T-cell (primary cell): ENCODE measurements at places on chromosomes 1 and 21. TPM values are rescaled to one million over a fixed set of nuclear protein-coding genes. Genes with fewer than 3 reads are reported as not detected.
A peak's percentile ranks its signal among the peaks of the same experiment; 100 is the strongest.

CDA gene
- not detected for total RNA-seq

FMOD gene
- total RNA-seq: 0.18 TPM

KRTAP19-1 gene
- not detected for total RNA-seq

TRIM46 gene
- total RNA-seq: 9.0 TPM

GART gene
- total RNA-seq: 37.6 TPM

FLG2 gene
- not detected for total RNA-seq

PLEKHN1 gene
- total RNA-seq: 9.9 TPM

LIN28A gene
- not detected for total RNA-seq

CELSR2 gene
- total RNA-seq: 5.3 TPM

ILDR2 gene
- total RNA-seq: 0.32 TPM

DNA sequence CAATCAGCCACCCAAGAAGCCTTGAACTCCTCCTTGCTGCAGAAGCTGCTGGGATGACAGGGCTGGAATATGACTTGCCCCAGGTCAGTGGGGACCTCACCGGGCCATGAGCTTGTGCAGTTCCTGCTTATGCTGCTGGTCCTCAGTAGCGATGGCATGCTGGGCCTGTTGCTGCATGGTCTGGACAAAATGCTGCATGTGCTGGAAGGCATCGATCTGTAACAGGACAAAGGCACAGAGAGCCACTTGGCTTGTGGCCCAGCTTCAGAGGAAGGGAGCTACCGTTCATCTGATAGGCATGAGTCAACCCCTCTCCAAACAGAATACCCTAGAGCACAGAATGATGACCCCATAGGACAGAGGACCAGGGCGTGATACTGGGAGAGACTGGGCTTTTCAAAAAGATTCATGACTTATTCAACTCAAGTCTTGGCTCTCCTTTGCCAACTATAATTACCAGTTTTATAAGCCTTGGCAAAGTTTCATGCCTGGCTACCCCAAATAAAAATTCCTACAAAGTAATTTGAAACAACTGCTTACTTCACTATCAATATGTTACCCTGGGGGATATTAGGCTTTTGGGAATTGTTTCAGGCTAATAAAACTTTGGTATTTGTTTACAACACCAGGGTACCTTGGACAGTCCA is 34.7 kb upstream of the EXOSC10 start:
- no peak overlapping the region for H3K4me3 ChIP-seq
- H3K27ac ChIP-seq: no peak overlapping the region
- peaks cover 16% of the 10 kb centered on the region for H3K36me3 ChIP-seq

- H3K27ac ChIP-seq: no peak overlapping the region
- no peak overlapping the region for H3K4me3 ChIP-seq
- DNase-seq: no peak
- H3K4me1 ChIP-seq: no peaks in the 10 kb centered on the region
- no peaks in the 10 kb centered on the region for H3K27me3 ChIP-seq
These were observed 11.7 kb downstream of the PPIH start for GRCh38 chr1:42669936-42670335.

DNA sequence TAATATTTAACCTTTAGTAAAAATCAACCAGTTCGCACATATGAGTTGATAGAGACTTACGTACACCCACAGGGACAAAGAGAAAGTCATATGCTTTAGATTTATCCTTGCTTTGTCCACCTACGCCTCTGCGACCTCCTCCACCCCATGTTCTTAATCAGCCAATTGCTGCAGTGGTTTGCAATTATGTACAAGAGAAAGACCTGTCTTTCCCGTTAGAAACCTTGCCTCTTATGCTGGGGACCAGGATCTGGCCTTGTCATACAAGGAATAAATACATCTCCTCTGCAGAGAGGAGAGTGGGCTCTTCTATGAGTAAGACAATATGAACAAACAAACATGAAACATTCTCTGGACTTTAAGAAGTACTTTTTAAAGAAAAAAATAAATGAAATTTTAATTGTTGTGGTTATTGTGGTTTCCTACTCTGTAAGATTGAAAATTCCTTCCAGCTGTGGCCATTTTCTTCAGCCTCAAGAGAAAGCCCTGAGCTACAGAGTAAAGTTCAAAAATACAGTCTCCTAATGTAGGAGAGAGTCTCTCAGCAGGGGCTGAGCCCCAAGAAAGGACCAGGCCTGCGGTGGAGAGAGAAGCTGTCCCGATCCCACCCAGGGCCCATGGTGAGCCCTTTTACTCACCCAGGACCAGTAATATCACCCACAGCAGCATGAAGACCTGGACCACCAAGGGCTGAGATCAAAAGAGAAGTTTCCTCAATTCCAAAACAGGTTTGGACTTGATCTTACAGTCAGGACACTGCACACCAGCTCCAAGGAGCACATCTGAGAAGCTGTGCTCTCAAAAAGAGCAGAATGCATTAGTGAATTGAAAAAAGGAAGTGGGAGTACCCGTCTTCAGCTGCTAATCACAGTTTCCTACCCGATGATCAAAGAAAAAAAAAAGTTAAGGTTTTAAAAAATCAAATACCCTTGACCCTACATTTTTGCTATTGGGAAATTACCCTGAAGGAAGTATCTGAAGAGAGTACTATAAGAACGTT is at the start of gene FCRL5:
Gene FCRL5, minus strand, starts transcription at position 822 of the 1,000 bp plus-strand sequence. Its CDS starts 153 bp downstream, at position 669.
- no peaks in the 10 kb centered on the region for H3K4me1 ChIP-seq
- H3K27ac ChIP-seq: no peak within 1 kb of the TSS
- no peak for DNase-seq
- no peaks in the 10 kb centered on the region for H3K27me3 ChIP-seq

GRCh38 chr1:42945164-42945563 is 13.5 kb downstream of the SLC2A1 start:
- no peaks in the 10 kb centered on the region for H3K27me3 ChIP-seq
- H3K36me3 ChIP-seq: peaks cover 8% of the 10 kb centered on the region
- no peak overlapping the region for H3K4me3 ChIP-seq
- peaks cover 34% of the 10 kb centered on the region for H3K4me1 ChIP-seq

GRCh38 chr1:109805486-109806165 is 41.9 kb upstream of the EPS8L3 start:
- peaks cover 30% of the 10 kb centered on the region for H3K4me1 ChIP-seq
- no peak for DNase-seq
- no peaks in the 10 kb centered on the region for H3K36me3 ChIP-seq
- H3K4me3 ChIP-seq: no peak overlapping the region

GRCh38 chr1:226523646-226524406 is 24.7 kb upstream of the STUM start:
- H3K27ac ChIP-seq: no peak overlapping the region
- H3K4me3 ChIP-seq: no peak overlapping the region
- no peaks in the 10 kb centered on the region for H3K36me3 ChIP-seq

- H3K36me3 ChIP-seq: no peaks in the 10 kb centered on the region
- no peak overlapping the region for H3K4me3 ChIP-seq
- DNase-seq: no peak
These were observed 61.6 kb downstream of the SLX9 start for GRCh38 chr21:45001134-45002095.

- DNase-seq: no peak
- peak overlapping the region; percentile 21 for H3K4me3 ChIP-seq
- H3K36me3 ChIP-seq: no peaks in the 10 kb centered on the region
These were observed 324.5 kb downstream of the NPHP4 start for GRCh38 chr1:5667513-5668325.

- H3K27ac ChIP-seq: no peak overlapping the region
- no peaks in the 10 kb centered on the region for H3K36me3 ChIP-seq
- H3K4me1 ChIP-seq: no peaks in the 10 kb centered on the region
- H3K4me3 ChIP-seq: no peak overlapping the region
These were observed 118.3 kb downstream of the TGFB2 start for GRCh38 chr1:218463194-218464156.

DNA sequence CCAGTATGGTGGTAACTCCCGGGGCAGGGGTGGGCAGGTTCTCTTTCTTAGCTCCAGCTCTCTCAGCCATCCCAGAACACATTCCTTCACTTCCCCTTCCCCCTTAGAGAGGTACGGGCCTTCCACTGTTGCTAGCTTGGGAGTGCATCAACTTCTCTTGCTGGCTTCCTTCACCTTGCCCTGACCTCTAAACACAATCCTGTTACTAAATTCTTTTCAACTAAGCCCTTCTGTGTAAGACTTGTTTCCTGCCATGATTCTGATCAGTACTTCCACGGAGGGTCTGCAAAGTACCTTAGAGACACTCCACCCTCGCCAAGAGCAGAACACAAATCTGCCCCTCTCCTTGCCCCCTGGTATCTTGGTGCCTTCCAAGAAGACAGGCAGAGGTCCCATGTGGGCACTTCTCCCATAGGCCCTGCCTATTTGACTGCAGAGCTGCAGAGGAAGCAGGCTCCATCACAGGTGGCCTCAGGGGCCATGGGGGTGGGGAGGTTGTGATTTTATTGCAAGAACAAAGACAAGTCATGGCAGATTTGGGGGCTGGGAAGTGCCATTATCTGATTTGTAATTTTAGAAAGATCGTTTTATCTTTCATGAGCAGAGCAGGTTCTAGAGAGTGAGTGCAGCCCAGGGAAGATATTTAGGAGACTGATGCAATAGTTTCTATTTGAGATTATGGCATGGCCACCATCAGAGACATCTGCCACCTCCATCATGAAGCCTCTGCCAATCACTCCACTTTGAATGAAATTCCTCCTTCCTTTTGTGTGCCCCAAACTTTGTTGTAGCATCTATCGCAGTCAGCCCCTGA is 182.5 kb upstream of the JUN start:
- H3K36me3 ChIP-seq: no peaks in the 10 kb centered on the region
- H3K27ac ChIP-seq: no peak overlapping the region
- no peak for DNase-seq
- H3K4me3 ChIP-seq: no peak overlapping the region
- H3K4me1 ChIP-seq: peaks cover 29% of the 10 kb centered on the region
- no peaks in the 10 kb centered on the region for H3K27me3 ChIP-seq

DNA sequence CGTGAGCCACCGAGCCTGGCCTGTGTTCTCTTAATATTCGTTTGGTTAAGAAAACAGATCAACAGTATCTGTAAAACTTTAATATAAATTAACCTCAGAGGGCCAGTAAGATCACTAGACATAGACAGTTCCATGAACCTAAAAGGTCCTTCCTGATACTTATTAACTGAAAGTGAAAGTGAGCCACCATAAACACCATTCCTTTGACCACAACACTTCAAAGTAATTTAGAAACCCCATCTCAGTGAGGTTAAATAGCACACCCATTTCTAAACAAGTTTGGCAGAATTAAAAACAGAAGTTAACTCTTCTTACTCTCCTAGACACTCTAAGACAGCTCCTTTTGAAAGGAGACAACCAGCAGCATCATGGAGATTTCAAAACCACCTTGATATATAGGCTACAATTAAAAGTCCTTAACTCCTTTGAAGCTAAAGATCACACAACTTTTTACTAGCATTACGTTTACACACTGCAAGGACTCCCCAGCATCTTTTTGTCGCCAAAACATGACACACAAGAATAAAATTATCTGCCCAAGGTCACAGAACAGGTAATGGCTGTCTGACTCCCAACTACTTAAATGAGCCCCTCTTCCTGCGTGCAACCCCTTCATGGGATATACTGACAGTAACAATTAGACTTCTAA is 2.2 kb downstream of the RNF19B start:
- no peaks in the 10 kb centered on the region for H3K36me3 ChIP-seq
- no peak overlapping the region for H3K27ac ChIP-seq
- no peaks in the 10 kb centered on the region for H3K27me3 ChIP-seq
- no peak overlapping the region for H3K4me3 ChIP-seq

GRCh38 chr1:8866173-8866791 is 12.2 kb downstream of the ENO1 start:
- H3K4me1 ChIP-seq: peaks cover 4% of the 10 kb centered on the region
- H3K4me3 ChIP-seq: no peak overlapping the region
- no peaks in the 10 kb centered on the region for H3K27me3 ChIP-seq
- H3K27ac ChIP-seq: no peak overlapping the region
- no peak for DNase-seq

DNA sequence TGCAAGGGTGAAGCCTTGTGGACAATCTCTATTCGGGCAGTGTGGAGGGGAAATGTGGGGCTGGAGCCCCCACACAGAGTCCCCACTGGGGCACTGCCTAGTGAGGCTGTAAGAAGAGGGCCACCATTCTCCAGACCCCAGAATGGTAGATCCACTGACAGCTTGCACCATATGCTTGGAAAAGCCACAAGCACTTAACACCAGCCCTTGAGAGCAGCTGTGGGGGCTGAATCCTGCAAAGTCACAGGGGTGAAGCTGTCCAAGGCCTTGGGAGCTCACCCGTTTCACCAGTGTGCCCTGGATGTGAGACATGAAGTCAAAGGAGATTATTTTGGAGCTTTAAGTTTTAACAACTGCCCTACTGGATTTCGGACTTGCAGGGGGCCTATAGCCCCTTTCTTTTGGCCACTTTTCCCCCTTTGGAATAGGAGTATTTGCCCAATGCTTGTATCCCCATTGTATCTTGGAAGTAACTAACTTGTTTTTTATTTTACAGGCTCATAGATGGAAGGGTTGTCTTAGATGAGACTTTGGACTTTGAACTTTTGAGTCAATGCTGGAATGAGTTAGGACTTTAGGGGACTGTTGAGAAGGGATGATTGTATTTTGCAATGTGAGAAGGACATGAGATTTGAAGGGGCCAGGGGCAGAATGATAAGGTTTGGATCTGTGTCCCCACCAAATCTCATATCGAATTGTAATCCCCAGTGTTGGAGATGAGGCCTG is 16.3 kb upstream of the COL6A1 start:
- H3K4me1 ChIP-seq: peaks cover under 1% of the 10 kb centered on the region
- H3K27me3 ChIP-seq: peaks cover 28% of the 10 kb centered on the region
- no peaks in the 10 kb centered on the region for H3K36me3 ChIP-seq
- no peak for DNase-seq

DNA sequence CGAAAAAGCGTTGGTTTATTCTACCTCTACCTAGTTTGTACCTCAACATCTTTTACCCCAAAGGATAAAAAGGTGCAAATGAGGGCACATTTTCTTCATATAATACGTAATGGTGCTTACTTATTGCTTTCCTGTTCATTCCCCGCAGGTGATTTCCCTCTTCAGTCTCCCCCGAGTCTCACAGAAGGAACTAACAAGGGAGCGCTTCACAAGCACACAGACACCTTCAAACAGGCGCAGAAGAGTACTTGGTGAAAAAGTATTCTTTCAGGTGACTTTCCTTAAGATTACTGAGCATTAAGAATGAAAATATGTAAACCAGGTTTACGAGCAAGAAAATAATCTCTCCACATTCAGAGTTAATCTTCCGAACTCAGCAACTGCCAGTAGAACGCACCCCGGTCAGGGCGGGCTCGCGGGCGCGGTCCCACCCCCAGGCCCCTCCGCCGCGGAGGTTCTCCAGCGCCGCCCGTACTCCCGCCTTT is 511 bp upstream of the RABGAP1L start:
- peak overlapping the region; percentile 96 for H3K27ac ChIP-seq
- DNase-seq: peak; percentile 8

GRCh38 chr1:45647248-45648021 is 23.6 kb upstream of the CCDC17 start:
- H3K27ac ChIP-seq: no peak overlapping the region
- DNase-seq: no peak
- no peak overlapping the region for H3K4me3 ChIP-seq
- H3K27me3 ChIP-seq: no peaks in the 10 kb centered on the region
- H3K36me3 ChIP-seq: peaks cover 5% of the 10 kb centered on the region

DNA sequence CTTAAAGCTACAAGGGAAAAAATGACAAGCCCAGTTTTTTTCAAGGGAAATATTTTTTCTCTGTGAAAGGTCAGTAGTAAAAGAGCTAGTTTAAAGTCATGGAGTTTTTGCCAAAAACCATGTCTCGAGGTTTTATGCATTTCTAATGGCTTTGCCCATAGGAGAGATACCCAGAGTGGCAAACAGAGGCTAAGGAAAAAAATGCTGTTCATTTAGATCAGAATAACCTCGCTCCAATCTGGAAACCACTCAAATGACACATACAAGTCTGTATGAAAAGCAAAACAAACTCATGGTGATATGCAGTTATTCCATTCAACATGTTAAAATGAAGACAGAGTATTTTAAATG is 36.9 kb upstream of the EDEM3 start:
- H3K4me1 ChIP-seq: no peaks in the 10 kb centered on the region
- no peak overlapping the region for H3K4me3 ChIP-seq
- no peak overlapping the region for H3K27ac ChIP-seq
- no peak for DNase-seq
- H3K36me3 ChIP-seq: no peaks in the 10 kb centered on the region
- no peaks in the 10 kb centered on the region for H3K27me3 ChIP-seq
